ENCODE measurements at places on chromosomes 16 and 17. TPM values are rescaled to one million over a fixed set of nuclear protein-coding genes. Genes with fewer than 3 reads are reported as not detected.
A peak's percentile ranks its signal among the peaks of the same experiment; 100 is the strongest.

ENDOV gene
- polyA plus RNA-seq, result 10.1 TPM

CRYBA1 gene
- not detected for polyA plus RNA-seq

TSPOAP1 gene
- 0.23 TPM for polyA plus RNA-seq

TLCD1 gene
- polyA plus RNA-seq, result 11.5 TPM

NXN gene
- polyA plus RNA-seq, result 38.5 TPM

CLEC18C gene
- polyA plus RNA-seq, result 0.01 TPM

PIK3R6 gene
- 0.02 TPM for polyA plus RNA-seq

DNA sequence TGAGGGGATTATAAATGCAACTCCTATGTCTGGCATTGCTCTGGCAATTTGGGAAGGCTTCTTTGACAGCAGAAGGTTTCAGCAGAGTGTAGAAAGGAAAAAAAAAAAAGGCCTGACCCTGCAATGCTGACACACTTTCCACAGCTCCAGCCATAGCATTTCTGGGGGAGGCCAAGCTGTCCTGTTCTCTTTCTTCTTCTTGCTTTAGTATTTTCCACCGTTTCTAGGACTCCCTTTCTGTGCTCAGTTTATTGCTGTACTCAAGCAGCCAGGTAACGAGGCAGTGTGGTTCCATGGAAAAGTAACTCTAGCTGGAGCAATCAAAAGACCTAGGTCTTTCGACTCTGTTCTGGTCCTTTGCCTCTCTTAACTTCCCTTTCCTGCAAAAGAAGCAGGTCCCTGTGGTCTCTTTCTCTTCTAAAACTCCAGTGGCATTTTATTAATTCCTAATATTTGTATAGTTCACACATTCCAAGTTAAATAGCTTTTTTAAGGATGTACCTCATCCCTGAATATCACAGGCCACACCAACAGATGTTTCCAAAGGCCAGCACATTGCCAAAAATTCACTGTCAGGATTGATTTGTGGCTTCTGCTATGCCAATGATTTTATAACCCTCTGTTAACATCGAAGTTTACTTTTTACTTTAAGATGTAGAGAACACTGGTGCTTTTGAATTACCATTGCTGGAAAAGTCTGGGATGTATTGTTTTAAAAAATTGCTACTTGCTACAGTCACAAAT, 90.3 kb upstream of the BCAR1 start:
- DNase-seq, result no peak

DNA sequence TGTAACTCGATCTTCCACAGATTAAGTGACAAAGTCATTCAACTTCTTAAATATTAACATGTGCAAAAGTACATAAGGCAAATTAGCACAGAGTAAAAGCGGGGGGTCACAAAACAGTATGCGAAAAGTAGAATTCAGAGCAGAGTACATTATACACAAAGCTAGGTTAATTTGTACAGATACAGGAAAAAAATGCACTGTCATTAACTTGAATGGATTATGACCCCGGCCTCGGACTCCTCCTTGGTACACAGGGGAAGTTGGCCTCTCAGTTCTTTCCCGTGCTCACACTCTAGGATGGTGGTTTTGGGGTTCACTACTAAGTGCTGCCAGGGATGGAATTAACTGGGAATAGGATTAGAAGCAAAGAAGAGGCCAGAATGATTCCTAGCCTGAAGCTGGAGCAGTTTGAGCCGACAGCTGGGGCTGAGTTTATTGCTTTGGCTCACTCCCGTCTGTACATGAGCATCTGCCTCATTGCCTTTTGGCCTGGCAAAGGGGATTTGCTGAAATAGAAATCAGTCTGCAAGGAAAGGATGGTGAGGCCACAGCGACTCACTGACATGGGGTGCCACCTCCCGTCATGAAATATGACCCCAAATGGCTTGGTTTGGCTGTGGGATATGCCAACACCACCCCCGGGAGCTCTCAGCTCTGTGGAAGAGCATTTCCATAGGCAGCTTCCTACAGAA, 23.6 kb downstream of the NTN1 start:
- no peak for DNase-seq

DNA sequence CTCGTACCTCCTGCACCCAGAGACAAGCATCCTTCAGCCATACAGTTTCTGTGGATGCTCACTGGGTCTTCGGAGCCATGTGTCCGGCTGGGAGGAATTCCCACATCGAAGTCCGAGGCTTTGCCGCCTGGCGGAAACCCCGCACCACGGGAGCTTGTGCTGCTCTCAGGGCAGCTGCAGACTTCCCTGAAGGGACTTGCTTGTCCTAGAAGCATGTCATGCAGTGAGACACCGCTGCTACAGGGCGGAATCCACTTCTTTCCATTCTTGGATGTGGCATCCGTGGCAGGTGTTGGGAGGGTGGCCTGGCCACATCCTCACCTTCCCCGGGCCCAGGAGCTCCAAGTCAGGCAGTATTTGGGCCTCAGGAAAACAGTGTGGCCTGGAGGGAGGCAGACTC, 122.5 kb downstream of the CMIP start:
- DNase-seq, result no peak

GRCh38 chr16:77435272-77435820, 512 bp upstream of the ADAMTS18 start:
- DNase-seq, result no peak

- no peak for DNase-seq
These were observed 1.3 kb downstream of the SAT2 start for GRCh38 chr17:7626307-7626706.

DNA sequence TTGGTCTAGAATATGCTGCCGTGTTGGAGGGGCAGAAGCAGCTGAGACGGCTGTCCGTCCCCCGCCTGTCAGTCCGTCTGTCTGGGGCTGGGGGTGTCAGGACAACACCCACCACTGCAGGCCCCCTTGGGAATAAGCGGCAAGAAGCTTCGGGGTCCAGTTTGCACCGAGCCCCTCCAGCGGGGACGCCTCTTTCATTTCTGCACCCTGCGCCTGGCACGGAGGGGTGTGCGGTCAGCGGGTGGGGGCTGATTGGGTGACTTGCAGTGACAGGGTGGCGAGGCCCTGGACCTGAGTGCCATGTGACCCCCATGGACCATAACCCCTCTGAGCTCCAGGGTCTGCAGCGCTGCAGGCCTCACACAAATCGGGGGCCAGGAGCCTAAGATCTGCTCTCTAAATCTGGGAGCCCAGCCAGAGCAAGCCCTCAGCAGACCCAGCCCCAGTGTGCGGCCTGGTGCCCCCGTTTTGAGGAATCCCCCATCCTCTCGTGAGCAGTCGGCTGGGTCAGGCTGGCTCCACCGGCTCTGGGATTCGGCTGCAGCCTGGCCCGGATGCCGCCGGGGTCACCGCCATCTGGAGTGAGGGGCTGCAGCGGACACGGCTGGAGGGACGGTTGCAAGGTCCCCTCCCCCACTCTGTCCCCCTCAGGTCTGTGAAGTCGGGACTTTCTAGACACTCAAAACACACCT, 8.3 kb downstream of the CBFA2T3 start:
- no peak for DNase-seq

DNA sequence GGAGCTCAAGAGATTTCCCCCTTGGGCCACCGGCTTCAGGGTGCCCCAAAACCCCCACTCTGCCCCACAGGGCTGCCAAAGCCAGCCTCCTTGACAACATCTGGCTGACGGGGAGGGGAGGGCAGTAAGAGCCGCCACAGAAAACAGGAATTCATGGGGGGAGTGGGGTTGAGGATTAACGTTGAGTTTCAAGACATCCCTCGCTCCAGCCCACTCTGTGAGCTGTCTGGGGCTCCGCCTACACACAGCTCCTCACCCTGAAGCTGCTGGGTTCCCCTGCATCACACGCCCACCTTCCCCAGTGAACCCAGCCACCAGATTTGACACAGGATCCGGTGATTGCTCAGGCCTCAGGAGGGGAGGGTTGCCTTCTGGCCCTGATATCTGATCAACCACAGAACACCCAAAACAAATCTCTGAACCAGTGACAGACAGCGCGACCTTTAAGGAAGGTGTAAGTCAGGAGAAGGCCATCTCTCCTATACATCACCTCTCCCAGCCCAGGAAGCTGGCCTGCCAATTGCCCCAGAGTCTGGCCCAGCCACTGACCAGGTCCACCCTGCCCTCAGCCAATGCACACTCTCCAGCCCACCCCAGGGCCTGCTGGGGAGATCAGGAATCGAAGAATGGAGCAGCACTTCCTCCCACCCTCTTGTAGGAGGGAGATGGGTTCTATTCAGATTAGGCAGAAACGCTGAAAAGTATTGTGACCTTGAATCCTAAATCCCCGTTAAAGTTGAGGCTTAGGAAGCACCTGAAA, 132.1 kb downstream of the CLEC16A start:
- DNase-seq, result no peak

- no peak for DNase-seq
These were observed 3.0 kb downstream of the DLX4 start for GRCh38 chr17:49971848-49972485.

GRCh38 chr16:2883458-2883908, 468 bp downstream of the FLYWCH2 start:
- peak; percentile 19 for DNase-seq

DNA sequence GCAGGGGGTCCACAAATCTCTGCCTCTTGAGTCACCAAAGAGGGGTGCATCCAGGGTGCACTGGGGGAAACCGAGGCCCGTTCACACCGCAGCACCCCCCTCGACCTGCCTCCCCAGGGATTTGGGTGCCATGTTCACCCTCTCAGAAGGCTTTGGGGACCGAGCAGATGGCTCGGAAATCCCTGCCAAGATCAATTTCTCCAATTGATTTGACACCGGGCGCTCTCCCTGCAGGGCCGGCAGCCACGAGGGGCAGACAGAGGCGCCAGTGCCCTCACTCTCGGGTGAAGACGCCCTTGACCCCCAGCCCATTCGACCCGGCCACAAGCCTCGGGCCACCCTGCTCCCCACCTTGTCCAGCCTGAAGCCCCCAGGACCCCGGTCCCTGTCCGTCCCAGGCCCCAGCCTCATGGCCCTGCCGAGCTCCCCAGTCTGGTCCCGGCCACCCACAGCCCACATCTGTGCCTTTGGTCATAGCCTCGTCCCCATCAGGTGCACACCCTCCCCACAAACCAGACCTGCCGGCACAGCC, 9.3 kb downstream of the SSTR5 start:
- DNase-seq, result no peak

DNA sequence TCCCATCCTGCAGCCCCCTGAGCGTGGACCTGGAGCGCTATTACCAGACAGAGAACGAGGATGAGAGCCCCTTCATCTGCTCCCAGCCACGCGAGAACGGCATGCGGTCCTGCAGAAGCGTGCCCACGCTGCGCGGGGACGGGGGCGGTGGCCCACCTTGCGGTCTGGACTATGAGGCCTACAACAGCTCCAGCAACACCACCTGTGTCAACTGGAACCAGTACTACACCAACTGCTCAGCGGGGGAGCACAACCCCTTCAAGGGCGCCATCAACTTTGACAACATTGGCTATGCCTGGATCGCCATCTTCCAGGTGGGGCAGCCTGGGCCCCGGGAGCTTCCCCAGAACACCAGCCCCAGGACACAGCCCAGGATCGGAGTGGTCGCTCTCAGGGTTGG, 12.0 kb downstream of the CACNA1G start:
- DNase-seq, result no peak

DNA sequence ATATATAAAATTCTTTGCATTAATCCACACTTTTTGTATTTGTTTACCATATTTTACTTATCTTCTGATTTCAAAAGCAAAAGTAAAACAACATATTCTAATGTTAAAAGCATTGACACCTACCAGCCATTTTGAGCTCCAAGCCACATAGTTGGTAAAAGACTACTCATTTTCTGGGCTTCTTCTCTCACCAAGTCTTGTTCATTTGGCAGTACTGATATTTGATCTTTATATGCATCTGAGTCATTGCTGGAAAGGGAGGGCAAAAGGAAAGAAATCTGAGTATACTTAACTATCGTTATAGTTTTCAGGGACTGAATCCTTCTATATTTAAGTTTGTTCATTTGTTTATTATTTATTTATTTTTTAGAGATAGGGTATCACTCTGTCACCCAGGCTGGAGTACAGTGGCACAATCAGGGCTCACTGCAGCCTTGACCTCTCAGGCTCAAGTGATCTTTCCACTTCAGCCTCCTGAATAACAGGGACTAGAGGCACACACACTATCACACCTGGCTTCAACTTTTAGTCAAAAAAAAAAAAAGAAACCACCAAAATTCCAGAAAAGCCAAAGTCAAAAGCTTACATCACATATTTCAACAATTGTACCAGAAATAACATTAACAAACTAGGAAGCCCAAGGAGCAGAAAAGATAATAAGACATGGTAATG, 121.0 kb upstream of the TOB1 start:
- DNase-seq, result peak; percentile 67

- DNase-seq, result no peak
These were observed 12.0 kb downstream of the CREBBP start for GRCh38 chr16:3868556-3868955.

GRCh38 chr17:57784226-57784895, 39.3 kb upstream of the CCDC182 start:
- DNase-seq, result no peak

DNA sequence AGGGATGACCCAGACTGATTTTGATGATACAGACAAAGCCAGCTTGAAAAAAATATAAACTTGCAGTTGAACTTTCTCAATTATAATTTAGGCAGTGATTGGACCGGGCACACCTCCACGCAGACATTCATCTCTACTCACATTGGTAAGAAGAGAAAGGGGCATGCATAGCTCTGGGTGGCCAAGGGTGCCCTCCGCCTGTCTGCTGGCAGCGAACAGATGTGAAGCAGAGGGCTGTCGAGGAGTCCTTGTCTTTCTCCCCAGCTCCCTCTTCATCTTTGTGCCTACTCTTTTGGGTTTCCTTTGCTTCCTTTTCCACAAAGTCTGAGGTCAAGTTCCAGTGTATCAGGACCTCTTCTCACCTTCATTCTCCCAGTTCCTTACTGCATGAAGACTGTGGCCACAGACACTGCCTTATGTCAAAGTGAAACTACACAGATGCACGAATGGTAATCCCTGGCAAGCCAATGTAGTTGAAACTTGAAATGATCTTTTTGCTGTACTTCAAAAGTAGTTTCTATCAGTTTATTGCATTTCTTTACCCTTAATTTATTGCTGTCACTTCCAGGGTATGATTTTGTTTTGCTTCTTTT, 343.7 kb upstream of the SOX9 start:
- no peak for DNase-seq
